B cell (primary cell): ENCODE measurements at places on chromosomes 5 and 9.
A peak's percentile ranks its signal among the peaks of the same experiment; 100 is the strongest.

DNA sequence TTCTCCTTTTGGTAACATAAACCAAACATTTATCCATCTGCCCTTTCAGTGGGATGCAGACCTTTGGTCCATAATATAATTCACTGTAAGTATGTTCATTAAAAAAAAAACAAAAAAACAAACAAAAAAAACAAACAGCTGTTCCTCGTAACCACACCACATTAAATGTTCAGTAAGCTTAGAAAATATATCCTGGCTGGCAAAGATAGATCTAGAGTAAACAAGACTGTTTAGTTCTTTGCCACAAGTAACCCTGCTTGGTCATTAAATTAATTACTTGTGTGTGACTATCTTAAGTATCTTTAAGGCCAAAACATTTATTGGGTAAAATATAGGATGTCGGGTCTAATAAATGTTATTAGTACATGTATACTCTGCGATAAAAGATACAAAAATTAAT lies 1717.1 kb downstream of the EFNA5 start:
- no peak for DNase-seq

GRCh38 chr5:129400395-129400983 lies 59.6 kb upstream of the ADAMTS19 start:
- DNase-seq: no peak

- DNase-seq: peak; percentile 48
These were observed 205.6 kb upstream of the ZNF608 start for GRCh38 chr5:124952079-124952478.

DNA sequence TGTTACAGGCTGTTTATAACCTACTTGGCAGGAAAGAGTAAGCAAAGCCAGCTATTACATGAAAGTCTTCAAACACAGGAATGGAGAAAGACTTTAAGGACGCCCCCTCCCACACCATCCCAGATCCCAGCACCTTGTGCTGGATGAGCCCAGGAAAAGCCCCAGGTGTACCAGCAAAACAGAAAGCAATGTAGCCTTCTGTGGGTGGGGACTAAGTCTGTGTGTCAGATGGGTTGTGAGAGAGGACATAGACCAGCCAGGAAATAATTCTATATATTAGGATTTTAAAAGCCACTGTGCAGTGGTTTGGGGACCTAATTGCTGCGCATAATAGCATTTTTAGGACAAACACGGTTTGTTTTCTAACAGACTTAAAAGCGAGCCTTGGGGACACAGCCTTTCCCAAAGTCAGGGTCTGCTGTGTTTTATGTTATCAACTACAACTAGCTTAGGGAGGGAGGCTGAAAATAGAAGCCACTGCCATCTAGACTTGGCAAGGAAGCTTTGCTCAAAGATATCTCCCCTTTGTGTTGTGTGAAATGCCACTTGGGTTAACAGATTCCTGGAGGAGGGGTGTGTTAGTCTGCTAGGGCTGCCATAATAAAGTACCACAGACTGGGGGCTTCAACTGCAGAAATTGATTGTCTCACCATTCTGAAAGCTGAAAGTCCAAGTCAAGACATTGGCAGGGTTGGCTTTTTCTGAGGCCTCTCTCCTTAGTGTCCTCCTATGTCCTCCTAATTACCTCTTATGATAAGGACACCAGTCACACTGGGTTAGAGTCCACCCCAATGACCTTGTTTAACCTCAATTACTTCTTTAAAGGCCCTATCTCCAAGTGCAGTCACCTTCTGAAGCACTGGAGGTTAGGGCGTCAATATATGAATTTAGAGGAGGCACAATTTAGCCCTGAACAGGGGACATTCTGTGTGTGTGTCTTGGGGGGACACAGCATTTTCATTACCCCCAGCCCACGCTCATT lies 17.2 kb upstream of the UBE2QL1 start:
- no peak for DNase-seq

GRCh38 chr5:118302786-118303185 lies 685.6 kb downstream of the DTWD2 start:
- DNase-seq: no peak

DNA sequence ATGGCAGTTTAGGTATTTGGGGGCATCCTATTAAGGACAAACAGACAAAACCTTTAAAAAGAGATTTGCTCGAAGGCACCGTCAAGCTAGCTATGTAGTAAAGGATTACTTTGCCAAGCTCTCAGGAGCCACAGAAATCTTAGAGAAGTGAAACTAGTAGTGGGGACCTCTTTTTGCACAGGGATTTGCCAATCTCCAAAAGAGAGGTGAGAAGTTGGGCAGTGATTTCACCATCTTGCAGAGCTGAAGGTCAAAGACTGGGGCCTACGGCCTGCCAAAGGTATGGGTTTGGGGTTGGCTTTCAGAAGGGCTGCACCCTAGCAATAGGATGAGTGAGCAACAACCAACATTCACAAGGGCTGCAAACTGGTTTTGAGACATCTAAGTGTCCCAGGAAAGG lies 1.6 kb upstream of the FCN1 start:
- DNase-seq: no peak

GRCh38 chr5:176388003-176388443 lies 375 bp downstream of the NOP16 start:
- no peak for DNase-seq

DNA sequence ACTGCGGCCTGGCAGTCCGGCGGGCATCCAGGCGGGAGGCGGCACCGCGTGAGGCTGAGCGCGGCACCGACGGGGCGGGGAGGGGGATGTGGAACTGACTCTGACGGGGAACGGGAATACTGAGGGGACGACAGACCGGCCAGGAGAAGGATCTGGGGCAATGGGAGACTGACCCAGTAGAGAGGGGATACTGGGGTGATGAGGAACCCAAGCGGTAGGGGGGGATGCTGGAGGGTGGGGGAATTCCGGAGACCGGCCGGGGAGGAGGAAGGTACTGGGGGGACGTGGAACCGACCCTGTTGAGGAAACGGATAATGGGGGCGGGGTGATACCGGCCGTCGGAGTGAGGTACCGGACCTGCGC lies 423 bp downstream of the IPPK start:
- DNase-seq: no peak

DNA sequence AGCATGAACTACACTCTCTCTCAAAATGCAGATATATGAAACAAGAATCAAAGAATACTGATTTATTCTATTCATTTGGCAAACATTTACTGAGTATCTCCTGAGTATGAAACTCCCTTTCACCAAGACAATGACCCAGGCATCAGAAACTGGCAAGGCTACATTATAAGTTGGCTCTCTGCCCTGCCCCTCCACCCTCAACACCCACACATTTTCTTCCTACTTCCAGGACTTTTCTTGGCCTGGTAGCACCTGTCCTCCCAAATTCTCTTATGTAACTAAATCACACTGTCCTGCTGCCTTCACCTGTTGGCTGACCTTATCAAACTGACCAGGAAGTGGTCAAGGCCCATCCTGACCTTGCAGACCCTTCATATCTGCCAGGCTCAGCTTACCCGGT lies 3.5 kb downstream of the RASEF start:
- no peak for DNase-seq

- no peak for DNase-seq
These were observed 85.5 kb upstream of the PPP1R26 start for GRCh38 chr9:135394131-135394530.

GRCh38 chr5:756865-757345 lies 27.6 kb downstream of the ZDHHC11B start:
- no peak for DNase-seq

GRCh38 chr9:68489646-68490045 lies 51.0 kb downstream of the TMEM252 start:
- DNase-seq: no peak

- DNase-seq: no peak
These were observed 64.9 kb upstream of the OSMR start for GRCh38 chr5:38780945-38781344.

- DNase-seq: no peak
These were observed 1.1 kb upstream of the ANKDD1B start for GRCh38 chr5:75610201-75610600.

GRCh38 chr9:96777426-96777864 lies 442 bp downstream of the ZNF510 start:
- DNase-seq: no peak

- DNase-seq: no peak
These were observed 66.9 kb upstream of the PLPP1 start for GRCh38 chr5:55601628-55602027.

DNA sequence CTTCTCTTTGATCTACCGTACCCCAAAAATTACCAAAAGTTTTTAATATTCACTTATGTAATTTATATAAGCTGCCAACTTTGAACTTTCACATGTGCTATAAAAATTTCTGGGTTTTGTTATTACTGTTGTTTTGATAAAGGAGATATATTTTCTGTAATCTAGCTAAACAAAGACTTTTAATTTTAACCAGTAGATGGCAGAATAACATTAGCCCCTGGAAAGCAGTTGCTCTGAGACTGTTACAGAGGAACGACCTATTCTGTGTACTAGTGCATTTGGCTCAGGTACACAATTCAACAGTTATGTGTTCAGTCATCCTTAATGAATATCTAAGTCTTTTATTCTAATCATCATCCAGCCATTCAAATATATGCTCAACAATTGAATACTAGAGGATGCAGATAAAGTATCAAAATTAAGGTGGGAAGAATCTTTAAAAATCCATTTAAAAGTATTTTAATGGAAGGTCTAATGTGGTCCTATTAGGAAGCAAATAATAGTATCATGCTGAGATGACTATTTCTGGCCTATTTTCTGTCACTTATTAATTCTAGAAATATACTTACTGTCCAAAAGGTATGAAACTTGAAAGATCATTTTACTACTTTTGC lies 8.6 kb downstream of the KLHL9 start:
- DNase-seq: peak; percentile 70

DNA sequence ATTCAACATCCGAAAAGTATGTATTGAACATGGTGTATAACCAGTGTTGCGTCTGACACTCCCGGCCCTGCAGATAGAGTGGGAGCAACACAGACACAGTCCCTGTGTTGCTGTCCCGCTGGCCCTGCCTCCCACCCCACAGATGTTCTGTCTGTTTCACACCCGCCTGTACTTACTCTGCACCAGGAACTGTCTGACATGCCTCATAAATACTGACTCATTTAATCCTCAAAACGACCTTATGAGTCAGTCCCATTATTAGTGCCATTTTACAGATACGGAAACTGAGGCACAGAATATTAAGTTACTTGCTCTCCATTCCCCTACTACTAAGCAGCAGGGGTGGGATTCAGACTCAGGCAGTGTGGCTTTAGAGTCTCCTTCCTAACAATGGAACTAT lies 109.8 kb upstream of the NFIL3 start:
- DNase-seq: no peak

DNA sequence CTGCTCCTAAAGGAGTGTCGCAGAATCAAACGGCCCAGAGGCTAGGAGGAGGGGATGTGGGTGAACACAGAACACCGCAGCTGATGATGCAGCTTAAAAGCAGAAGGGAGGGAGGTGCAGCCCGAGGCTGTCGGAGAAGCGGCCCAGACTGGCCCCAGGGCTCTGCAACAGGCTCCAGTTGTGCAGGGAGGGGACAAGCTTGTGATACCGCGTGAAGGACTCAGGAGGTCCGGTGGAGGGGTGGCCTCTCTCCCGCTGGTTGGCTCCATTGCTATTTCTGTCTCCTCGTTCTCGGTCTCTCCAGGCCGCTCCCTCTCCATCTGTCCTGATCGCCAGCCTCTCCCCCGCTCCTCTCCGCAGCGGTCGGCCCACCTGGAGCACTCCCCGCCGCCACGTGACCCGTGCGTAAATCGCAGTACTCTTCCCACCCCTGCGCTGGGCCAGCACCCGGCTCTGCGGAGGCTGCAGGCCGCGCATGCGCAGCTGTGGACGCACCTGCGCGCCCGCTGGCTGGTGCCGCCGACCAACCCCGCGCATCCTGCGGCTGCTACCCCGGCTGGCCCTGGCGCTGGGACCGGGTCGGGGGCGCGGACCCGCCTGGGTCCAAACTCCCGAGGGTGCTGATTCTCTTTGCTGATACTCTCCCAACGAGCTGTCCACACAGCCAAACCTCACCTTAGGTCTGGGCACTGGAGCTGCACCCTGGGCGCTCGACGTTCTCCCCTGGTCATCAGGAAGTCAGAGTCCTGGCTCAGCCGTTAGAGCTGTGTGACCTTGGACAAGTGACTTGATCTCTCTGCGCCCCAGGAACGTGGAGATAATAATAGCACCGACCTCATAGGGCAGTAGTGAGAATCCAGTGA lies 3.7 kb upstream of the STXBP1 start:
- DNase-seq: peak; percentile 86

DNA sequence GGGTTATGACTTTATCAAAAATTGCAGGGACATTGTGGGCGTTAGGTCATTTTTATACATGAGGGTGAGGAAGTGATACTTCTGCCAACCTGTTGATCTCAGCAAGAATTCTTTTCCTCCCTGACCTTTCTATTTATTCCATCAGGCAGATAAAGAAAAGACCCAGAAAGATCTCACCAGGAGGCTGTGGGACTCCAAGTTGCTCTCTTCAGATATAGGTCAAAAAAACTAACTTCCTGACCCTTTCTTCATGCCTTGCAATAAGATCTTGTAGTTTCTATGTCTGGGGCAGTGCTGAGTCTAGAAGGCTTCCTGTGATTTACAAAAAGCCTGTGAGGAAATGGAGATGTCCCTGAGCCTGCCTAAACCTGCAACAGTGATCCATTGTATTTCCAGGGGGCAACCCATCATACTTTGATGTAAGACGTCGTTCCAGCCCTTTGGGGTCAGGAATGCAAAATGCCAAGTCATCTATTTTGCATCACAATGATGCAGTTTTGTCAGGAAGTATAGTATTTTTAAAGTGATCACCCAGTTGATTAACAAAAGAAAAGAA lies 22.0 kb upstream of the PIK3R1 start:
- DNase-seq: no peak

GRCh38 chr9:87059772-87060171 lies 112.5 kb upstream of the GAS1 start:
- no peak for DNase-seq

DNA sequence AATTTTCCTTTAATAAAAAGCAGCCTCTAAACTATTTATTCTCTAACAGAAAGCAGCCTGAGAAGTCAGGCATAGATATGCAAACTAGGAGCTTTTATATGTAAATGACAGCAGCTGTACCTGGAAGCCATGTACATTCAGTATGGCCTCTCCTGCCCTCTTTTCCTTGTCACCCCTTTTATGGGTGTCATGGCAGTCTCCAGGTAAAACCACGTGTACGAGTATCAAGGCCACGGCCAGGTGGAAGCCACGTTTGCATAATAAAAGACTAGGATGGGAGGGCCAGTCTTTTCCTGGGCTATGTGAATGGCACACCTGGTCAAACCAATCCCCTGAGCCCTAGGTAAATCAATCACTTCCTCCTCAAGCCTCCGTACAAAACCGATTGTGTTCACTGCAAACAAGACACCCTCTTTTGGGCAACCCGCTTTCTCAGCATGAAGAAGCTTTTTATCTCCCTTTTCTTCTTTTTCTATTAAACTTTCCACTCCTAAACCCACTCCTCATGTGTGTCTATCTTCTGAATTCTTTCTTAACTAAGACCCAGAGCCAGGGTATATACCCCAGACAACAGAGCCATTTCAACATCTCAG lies 419.5 kb upstream of the CTNND2 start:
- DNase-seq: no peak
